ENCODE measurements at places on chromosomes 3 and 15.
A peak's percentile ranks its signal among the peaks of the same experiment; 100 is the strongest.

- peaks cover 23% of the 10 kb centered on the region for H3K4me1 ChIP-seq
- peak overlapping the region; percentile 30 for H3K27ac ChIP-seq
- peak overlapping the region; percentile 71 for H3K4me3 ChIP-seq
- no peaks in the 10 kb centered on the region for H3K36me3 ChIP-seq
- DNase-seq, result no peak
Observed at GRCh38 chr15:38130740-38131498, 121.7 kb upstream of the SPRED1 start.

- peaks cover 11% of the 10 kb centered on the region for H3K4me1 ChIP-seq
- H3K4me3 ChIP-seq, result no peak overlapping the region
- H3K27me3 ChIP-seq, result no peaks in the 10 kb centered on the region
- no peak overlapping the region for H3K27ac ChIP-seq
- H3K36me3 ChIP-seq, result no peaks in the 10 kb centered on the region
Observed at GRCh38 chr3:3847994-3848922, 49.0 kb downstream of the LRRN1 start.

DNA sequence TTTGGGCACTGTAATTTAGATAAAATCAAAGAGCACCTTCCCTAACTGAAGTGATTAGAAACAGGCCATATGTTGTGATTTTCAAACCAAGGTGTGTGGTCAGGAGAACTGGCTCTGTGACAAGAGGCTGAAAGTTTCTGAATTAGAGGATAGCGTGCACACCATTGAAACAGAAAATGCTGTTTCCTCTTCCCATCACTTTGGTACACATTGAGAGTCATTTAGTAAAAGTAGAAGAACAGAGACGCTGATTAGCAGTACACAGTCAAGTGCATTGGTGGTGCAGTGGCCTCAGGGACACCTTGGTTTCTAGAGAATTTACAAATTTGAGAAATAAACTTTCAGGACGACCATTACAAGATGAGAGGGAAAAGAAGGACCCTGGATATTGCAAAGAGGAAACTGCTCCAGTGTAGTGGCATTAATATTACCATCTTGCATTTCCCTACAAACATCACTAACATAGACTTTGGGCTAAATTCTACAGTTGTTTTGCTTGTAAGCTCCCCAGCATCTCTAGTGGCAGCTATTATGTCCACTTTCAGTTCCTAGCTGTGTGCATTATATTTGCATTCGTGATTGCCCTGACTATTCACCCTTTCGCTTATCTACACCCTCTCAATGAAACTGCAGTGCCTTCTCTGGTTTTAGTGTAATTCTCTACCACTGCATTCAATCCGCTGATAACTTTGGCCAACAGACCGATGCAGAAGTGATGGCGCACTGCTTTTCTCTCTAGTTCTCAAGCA, 728.1 kb upstream of the GRM7 start:
- H3K27me3 ChIP-seq, result no peaks in the 10 kb centered on the region
- no peaks in the 10 kb centered on the region for H3K4me1 ChIP-seq
- no peak overlapping the region for H3K4me3 ChIP-seq
- DNase-seq, result no peak
- H3K36me3 ChIP-seq, result no peaks in the 10 kb centered on the region

DNA sequence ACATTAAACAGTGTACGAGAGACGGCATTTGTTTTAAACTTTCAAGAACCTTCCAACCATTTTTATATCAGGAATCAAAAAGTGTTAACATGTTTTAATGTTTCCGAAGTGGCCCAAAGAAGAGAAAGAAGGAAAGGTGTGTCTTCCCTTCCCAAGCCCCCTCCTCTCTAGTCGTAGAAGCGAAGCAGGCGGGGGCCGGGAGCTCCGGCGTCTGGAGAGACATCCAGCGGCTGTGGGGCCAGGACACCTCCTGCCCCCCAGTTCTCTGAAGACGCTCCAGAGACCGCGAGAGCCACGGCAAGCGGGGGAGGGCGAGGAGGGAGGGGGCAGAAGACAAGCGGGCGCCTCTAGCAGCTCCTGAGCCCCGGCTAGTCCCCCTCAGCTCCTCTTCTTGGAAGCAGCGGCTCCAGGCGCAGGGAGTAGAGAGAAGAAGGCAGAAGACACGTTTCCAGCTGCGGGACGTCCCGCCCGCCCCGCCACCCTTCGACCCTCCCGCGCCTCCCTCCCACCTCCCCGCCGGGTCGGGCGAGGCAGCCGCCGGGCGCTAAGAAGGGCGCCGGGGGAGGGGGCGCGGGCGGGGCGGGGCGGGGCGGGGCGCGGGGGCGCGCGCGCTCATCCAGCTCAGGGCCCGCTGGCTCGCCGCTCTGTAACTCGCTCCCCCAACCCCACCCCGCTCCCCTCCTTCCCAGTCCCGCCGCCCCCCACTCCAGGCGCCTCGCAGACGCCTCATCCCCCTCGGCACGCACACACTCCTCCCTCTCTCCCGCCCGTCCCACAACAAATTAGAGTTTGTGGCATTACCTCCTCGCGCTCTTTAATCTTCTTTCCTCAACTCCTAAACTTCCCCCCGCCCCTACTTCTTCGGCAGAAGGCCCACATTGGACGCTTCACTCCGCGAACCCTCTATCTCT, at the start of gene ZBTB20:
Gene ZBTB20 (minus strand): TSS at position 871 of the 911 bp plus-strand sequence.
- peak; percentile 76 for DNase-seq
- peak within 1 kb of the TSS; percentile 94 for H3K4me3 ChIP-seq
- peak within 1 kb of the TSS; percentile 98 for H3K27ac ChIP-seq
- H3K36me3 ChIP-seq, result peaks cover 18% of the 10 kb centered on the region

DNA sequence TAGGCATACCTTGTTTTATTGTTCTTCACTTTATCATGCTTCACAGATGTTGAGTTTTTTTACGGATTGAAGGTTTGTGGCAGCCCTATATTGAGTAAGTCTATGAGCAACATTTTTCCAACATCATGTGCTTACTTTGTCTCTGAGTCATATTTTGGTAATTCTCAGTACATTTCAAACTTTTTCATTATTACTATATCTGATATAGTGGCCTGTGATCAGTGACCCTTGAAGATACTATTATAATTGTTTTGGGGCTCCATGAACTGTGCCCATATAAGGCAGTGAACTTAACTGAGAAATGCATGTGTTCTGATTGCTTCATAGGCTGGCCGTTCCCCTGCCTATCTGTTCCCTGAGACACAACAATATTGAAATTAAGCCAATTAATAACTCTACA, 42.8 kb upstream of the NSMCE3 start:
- H3K4me3 ChIP-seq, result no peak overlapping the region
- H3K27me3 ChIP-seq, result peaks cover 8% of the 10 kb centered on the region
- DNase-seq, result no peak
- H3K36me3 ChIP-seq, result no peaks in the 10 kb centered on the region
- no peak overlapping the region for H3K27ac ChIP-seq
- peaks cover 24% of the 10 kb centered on the region for H3K4me1 ChIP-seq

- no peaks in the 10 kb centered on the region for H3K27me3 ChIP-seq
- H3K27ac ChIP-seq, result no peak overlapping the region
- peaks cover 23% of the 10 kb centered on the region for H3K4me1 ChIP-seq
- H3K4me3 ChIP-seq, result no peak overlapping the region
- H3K36me3 ChIP-seq, result peaks cover 66% of the 10 kb centered on the region
Observed at GRCh38 chr3:16395212-16395611, 118.3 kb downstream of the RFTN1 start.

DNA sequence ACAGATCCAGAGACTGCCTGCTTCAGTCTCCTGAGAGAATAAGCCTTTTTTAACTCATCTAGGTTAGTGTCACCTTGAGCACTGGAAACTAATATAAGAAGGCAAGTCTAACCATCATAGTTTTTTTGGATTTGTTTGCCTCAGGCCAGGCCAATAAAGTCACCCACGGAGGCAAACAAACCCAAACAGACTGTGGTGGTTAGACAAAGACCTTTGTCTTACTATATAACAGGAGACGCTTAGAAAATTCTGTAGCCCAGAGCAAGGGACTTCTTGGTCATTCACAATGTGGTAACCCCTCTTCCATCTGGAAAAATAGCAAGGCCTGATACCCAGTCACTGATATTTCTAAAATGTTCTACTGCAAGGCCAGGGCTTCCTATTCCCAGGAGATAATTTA, 45.3 kb upstream of the PPP2R3A start:
- H3K27me3 ChIP-seq, result no peaks in the 10 kb centered on the region
- H3K4me3 ChIP-seq, result no peak overlapping the region
- no peak overlapping the region for H3K27ac ChIP-seq
- no peaks in the 10 kb centered on the region for H3K36me3 ChIP-seq
- no peaks in the 10 kb centered on the region for H3K4me1 ChIP-seq
- no peak for DNase-seq

DNA sequence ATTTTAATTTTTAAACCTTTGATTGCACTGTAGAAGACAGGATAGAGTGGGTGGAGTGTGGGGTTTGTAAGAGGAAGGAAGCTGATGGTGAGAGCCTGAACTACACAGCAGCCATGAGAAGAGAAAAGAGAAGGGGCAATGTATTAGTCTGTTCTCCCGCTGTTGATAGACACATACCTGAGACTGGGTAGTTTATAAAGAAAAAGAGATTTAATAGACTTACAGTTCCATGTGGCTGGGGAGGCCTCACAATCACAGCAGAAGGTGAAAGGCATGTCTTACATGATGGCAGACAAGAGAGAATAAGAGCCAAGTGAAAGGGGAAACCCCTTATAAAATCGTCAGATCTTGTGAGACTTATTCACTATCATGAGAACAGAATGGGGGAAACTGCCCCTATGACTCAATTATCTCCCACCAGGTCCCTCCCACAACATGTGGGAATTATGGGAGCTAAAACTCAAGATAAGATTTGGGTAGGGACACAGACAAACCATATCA, 37.3 kb downstream of the STARD5 start:
- H3K36me3 ChIP-seq, result peaks cover 3% of the 10 kb centered on the region
- DNase-seq, result no peak
- H3K4me1 ChIP-seq, result peaks cover 76% of the 10 kb centered on the region
- peak overlapping the region; percentile 80 for H3K4me3 ChIP-seq
- H3K27me3 ChIP-seq, result no peaks in the 10 kb centered on the region

GRCh38 chr3:132228923-132229322, 88.3 kb upstream of the ACP3 start:
- H3K36me3 ChIP-seq, result no peaks in the 10 kb centered on the region
- H3K27ac ChIP-seq, result no peak overlapping the region
- no peaks in the 10 kb centered on the region for H3K4me1 ChIP-seq
- no peak overlapping the region for H3K4me3 ChIP-seq
- H3K27me3 ChIP-seq, result peaks cover 3% of the 10 kb centered on the region

DNA sequence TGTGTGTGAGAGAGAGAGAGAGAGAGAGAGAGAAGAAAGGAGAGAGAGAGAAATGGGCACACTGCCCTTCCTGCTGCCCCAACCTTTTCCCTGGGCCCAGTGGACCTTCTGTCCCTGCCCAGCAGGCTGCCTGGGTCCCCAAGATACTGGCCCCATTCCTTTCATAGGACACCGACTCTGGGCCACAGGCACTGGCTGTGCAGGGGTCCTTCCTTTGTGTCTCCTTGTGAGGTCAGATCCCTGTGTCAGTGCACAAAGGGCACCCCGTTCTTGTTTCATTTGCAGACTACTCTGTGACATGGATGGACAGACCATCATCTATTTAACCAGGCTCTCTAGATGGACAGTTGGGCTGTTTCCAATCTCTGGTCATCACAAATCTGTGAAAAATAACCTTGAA, 21.3 kb upstream of the KLF13 start:
- peaks cover 1% of the 10 kb centered on the region for H3K27me3 ChIP-seq
- no peak for DNase-seq
- H3K4me3 ChIP-seq, result no peak overlapping the region
- no peaks in the 10 kb centered on the region for H3K36me3 ChIP-seq

GRCh38 chr15:98771541-98771940, 123.2 kb downstream of the IGF1R start:
- no peak for DNase-seq
- H3K36me3 ChIP-seq, result no peaks in the 10 kb centered on the region
- no peak overlapping the region for H3K27ac ChIP-seq
- H3K4me3 ChIP-seq, result no peak overlapping the region

GRCh38 chr3:111803123-111803593, 55.9 kb upstream of the PHLDB2 start:
- no peaks in the 10 kb centered on the region for H3K27me3 ChIP-seq
- H3K27ac ChIP-seq, result no peak overlapping the region
- H3K36me3 ChIP-seq, result no peaks in the 10 kb centered on the region
- no peaks in the 10 kb centered on the region for H3K4me1 ChIP-seq

DNA sequence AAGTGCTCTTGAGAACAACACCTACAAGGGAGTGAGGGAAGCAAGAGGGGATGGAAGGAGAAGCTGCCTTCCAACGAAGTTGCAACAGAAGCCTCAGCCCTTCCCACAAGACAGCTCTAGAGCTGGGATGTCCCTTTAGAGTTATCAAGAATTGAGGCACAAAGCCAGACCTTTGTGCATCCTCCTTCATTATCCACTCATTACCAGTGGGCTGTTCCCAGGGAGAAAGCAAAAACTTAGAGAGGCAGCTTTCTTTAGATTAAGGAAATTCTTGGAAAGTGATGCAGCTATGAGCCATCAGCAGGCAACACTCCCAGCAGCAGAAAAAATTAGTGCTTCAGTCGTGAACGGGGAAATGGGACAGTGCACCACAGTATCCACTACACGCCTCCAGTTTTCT, 10.6 kb upstream of the CD96 start:
- H3K36me3 ChIP-seq, result no peaks in the 10 kb centered on the region
- no peak for DNase-seq
- no peaks in the 10 kb centered on the region for H3K27me3 ChIP-seq

GRCh38 chr3:195556390-195556789, 13.3 kb upstream of the PPP1R2 start:
- no peaks in the 10 kb centered on the region for H3K36me3 ChIP-seq
- no peak overlapping the region for H3K4me3 ChIP-seq
- no peaks in the 10 kb centered on the region for H3K27me3 ChIP-seq

GRCh38 chr15:30905821-30906220, 2.1 kb downstream of the FAN1 start:
- H3K36me3 ChIP-seq, result peaks cover 35% of the 10 kb centered on the region
- H3K4me3 ChIP-seq, result no peak overlapping the region
- H3K27me3 ChIP-seq, result no peaks in the 10 kb centered on the region
- no peak for DNase-seq
- H3K4me1 ChIP-seq, result peaks cover 31% of the 10 kb centered on the region
- H3K27ac ChIP-seq, result no peak overlapping the region

- H3K27me3 ChIP-seq, result no peaks in the 10 kb centered on the region
- H3K4me1 ChIP-seq, result peaks cover 33% of the 10 kb centered on the region
- no peak overlapping the region for H3K27ac ChIP-seq
- H3K36me3 ChIP-seq, result no peaks in the 10 kb centered on the region
Observed at GRCh38 chr3:112811131-112811884, 35.4 kb downstream of the CD200R1L start.

GRCh38 chr15:64311566-64311965, 44.4 kb downstream of the CSNK1G1 start:
- DNase-seq, result no peak
- H3K4me3 ChIP-seq, result no peak overlapping the region
- peaks cover 6% of the 10 kb centered on the region for H3K36me3 ChIP-seq
- H3K4me1 ChIP-seq, result peaks cover 2% of the 10 kb centered on the region
- no peaks in the 10 kb centered on the region for H3K27me3 ChIP-seq

GRCh38 chr3:146542978-146543377, 1.4 kb downstream of the PLSCR1 start:
- peak overlapping the region; percentile 92 for H3K4me3 ChIP-seq
- H3K27ac ChIP-seq, result peak overlapping the region; percentile 92
- no peaks in the 10 kb centered on the region for H3K27me3 ChIP-seq
- H3K36me3 ChIP-seq, result peaks cover 4% of the 10 kb centered on the region
- DNase-seq, result no peak
- peaks cover 54% of the 10 kb centered on the region for H3K4me1 ChIP-seq

- peak overlapping the region; percentile 95 for H3K27ac ChIP-seq
- peaks cover 17% of the 10 kb centered on the region for H3K36me3 ChIP-seq
- no peaks in the 10 kb centered on the region for H3K27me3 ChIP-seq
- DNase-seq, result no peak
Observed at GRCh38 chr15:67085818-67086636, 20.6 kb downstream of the SMAD3 start.

GRCh38 chr3:72872183-72872582, 15.7 kb upstream of the GXYLT2 start:
- H3K36me3 ChIP-seq, result no peaks in the 10 kb centered on the region
- DNase-seq, result no peak
- H3K4me1 ChIP-seq, result no peaks in the 10 kb centered on the region
- no peak overlapping the region for H3K27ac ChIP-seq
